T-helper 9 cell (primary cell): ENCODE measurements at places on chromosomes 2 and 18.

DNA sequence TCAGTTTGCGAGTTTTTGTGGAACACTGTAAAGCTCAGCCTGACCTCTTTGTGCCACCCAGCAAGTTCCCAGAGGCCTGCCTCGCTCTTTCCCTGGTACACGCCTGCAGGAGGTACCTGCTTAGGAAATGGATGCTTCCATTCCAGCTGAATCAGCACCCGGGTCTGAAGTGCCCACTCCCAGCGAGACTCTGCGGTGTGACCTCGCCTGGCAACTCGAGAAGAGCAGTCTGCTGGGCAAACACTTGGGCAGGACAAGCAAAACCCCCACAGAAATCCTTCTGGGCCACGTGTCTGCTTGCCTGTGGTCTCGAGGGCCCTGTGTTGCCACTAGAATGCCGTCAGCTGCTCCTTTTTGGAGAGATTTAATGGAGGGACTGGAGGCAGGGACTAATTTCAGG lies 127.6 kb downstream of the MAPK4 start:
- no peak for DNase-seq

GRCh38 chr2:45006041-45006941 lies 3.0 kb downstream of the SIX2 start:
- DNase-seq: no peak

DNA sequence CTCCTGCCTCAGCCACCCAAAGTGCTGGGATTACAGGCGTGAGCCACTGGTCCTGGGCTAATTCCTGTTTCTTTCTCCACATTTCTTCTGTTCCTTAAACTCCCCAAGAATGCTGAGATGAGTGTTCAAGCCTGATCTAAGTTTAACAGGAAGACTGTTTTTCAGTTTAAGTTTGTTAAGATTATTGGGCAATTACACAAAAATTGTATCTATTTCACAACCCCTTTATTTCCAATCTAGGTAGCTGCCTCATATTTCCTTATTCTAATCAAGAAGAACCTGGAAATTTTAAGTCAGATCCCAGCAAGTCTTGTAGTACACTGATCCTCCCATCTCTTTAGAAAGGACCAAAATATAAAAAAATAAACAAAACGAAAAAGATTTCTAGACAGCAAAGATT lies 11.7 kb downstream of the SFT2D3 start:
- no peak for DNase-seq

DNA sequence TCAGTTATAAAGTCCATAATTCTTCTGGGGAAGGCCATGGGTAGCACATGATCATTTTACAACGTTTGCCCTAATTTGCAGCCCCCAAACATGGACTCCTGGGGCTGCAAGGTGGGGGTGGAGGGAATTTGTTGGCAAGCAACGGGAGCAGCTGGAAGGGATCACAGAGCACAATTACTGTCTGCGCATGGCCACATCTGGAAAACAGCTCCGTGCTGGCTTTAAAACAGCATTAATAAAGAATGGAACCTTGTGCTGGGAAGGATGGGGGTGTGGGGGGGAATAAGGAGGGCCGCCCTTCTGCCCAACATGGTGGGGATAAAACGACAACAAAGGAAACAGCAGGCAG lies 60.9 kb upstream of the SLC14A2 start:
- DNase-seq: no peak

GRCh38 chr2:215411941-215412743 lies 23.7 kb downstream of the FN1 start:
- no peak for DNase-seq

DNA sequence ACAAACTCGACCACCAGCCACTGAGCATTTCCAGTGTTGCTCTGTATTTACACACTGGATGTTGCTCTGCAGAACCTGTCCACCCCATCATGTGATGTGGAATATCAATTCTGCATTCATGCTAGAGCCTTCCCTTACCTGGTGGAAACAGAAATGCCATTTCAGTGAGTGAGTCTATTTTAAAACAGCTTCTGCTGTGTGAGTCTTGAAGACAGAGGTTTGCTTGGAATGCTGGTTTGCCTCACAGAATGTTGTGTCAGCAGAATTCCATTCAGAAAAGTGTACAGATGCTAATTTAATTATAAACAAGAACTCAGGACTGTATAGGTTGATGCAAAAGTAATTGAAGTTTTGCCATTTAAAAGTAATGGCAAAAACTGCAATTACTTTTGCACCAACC lies 118.3 kb downstream of the MAP3K20 start:
- no peak for DNase-seq

DNA sequence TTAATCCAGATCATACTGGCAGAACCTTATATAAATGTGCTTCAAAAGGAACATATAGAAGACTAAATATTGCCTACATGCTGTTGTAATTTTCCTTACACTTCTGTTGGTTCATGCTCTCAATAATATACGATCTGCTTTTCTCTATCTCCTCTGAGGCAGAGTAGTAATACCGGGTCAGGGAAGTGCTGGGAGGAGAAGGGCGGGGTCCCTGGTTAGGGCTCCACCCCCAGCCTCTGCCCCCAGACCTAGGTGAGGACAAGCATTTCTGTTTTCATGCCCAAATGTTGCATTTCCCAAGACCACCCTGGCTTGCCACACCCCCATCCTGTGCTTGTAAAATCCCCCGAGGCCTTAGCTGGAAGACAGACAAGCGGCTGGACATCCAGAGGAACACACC lies 55.3 kb downstream of the PLA2R1 start:
- DNase-seq: no peak

GRCh38 chr2:75324861-75325284 lies 125.6 kb upstream of the TACR1 start:
- DNase-seq: no peak

DNA sequence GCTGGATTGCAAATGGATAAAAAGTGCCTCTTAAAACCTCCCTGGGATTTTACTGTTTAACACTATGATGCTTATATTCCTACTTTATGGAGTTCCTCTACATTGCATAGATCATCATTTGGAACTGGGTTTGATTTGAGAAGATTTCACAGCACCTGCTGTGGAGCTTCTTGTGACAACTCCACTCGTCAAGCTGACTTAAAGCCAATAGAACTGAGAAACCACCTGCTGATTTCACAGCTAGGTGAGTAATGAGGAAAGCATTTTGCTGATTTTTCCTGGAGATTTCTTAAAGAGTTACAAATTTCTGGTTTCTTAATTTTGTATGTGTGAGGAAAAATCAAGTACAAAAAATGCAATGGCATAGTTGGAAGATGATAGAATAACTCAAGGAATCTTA lies 739.1 kb upstream of the LRRTM1 start:
- DNase-seq: no peak

DNA sequence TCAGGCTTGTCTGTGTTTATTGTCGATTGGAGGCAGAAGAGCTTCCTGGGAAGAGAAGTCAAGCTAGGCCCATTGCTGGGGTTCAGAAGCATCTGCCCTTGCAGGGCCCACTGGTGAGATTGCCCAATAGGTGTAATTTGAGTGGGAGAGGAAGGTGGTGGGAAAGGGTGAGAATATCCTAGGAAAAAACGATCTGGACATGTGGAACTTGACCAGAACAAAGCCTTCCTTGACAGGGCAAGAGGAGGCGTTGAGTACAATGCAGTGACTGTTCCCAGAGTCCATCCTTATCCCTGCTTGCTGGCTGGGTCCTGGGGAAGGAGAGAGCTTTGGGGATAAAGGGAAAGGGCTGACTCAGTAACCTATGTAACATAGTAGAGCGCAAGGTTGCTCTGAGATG lies 27.1 kb downstream of the NABP1 start:
- DNase-seq: no peak

DNA sequence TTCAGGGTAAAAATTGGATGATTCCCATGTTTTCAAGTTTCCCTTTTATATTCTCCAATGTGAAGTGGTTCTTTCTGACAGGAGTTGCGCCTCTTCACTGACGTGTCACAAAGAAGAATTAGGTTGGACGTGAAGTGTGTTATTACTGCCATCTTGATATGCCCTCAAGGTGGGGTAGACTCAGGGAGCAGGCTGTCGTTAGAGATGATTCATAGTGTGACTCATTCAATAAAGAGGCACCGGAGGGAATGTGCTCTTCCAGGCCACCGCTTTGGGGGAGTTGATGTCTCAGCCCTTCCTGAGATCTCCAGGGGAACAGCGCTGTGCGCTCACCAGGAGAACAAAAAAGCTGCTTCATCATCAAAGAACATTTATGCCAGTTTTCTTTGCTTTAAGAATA lies 3.6 kb upstream of the DGKD start:
- no peak for DNase-seq

- no peak for DNase-seq
These were observed 165.6 kb downstream of the TMEFF2 start for GRCh38 chr2:192029089-192029488.

GRCh38 chr2:10790228-10790973 lies 22.2 kb downstream of the PDIA6 start:
- DNase-seq: no peak

GRCh38 chr2:11389551-11390398 lies 45.3 kb upstream of the ROCK2 start:
- no peak for DNase-seq

GRCh38 chr2:215839816-215840215 lies 173.5 kb downstream of the MREG start:
- no peak for DNase-seq

DNA sequence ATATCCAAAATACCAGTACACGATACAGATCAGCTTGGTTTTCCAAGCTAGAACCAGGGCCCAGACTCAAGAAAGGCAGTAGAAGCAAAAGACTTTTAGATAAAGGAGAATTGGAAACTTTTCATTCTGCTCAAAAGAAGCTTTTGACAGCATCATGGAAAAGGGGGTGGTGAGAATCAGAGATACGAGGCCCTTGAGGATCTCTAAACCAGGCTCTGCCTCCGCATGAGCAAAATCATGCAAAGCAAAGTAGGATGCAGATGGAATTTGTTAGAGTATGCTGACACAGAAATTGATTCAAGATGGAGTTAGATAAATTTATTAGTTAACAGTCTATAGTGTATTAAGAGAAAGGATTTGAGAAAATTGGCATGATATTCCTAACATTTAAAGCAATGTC lies 39.8 kb downstream of the FAM98A start:
- DNase-seq: no peak

DNA sequence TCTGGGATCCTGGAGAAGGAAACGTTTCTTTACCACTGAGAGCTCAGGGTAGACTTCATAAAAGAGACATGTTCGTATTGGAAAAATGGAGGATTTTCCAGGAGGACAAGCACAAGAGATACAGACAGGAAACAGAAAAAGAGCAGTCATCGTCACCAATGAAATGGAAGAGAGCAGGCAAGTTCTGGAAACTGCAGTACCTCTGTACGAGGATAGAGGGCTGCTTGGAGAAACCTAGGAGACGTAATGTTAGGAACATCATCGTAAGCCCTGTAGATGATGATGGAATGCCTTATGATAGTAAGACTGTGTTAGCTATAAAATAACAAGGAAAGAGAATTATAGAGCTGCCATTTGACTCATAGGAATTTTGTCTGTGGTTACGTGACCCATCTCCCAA lies 121.1 kb upstream of the KLHL14 start:
- DNase-seq: no peak

- no peak for DNase-seq
These were observed 70.6 kb downstream of the NRP2 start for GRCh38 chr2:205752924-205753323.

DNA sequence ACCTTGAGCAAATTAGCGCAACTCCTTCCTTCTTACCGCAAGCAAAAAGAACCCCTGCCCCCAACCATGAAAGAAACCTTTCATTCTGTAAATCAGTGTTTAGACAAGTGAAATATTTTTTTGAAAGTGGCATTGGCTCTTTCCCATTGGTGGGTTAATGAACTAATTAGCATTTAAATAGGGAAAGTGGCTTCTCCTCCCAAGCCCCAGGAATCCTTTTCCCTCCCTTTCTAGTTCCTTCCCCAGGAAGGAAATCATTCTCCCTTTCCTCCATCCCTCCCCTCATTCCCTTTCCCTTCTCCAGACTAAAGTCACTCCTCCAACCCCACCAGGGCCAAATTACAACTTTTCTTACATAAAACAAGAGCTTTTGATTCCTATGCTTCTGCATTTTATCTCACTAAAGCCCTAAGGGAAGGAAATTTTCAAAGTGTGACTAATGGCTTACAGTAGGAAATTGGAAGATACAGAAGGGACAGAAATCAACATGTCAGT lies 22.9 kb upstream of the TYMS start:
- DNase-seq: no peak

GRCh38 chr2:16437189-16437588 lies 228.4 kb downstream of the CYRIA start:
- DNase-seq: no peak

DNA sequence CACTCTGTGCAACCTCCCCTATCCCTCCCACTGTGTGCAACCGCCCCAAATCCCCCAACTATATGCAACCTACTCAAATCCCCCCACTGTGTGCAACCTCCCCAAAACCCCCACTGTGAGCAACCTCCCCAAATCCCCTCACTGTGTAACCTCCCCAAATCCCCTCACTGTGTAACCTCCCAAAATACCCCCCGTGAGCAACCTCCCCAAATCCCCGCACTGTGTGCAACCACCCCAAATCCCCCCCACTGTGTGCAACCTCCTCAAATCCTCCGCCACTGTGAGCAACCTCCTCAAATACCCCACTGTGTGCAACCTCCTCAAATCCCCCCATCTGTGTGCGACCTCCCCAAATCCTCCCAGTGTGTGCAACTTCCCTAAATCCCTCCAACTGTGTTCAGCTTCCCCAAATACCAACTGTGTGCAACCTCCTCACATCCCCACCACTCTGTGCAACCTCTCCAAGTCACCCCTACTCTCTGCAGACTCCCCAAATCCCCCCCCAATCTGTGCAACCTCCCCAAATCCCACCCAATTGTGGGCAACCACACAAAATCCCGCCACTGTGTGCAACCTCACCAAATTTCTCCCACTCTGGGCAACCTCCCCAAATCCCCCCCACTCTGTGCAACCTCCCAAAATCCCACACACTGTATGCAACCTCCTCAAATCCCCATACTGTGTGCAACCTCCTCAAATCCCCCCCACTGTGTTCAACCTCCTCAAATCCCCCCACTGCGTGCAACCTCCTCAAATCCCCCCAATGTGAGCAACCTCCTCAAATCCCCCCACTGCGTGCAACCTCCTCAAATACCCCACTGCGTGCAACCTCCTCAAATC lies 114.1 kb downstream of the TPO start:
- no peak for DNase-seq

- no peak for DNase-seq
These were observed 24.0 kb upstream of the ATG16L1 start for GRCh38 chr2:233227346-233227978.

DNA sequence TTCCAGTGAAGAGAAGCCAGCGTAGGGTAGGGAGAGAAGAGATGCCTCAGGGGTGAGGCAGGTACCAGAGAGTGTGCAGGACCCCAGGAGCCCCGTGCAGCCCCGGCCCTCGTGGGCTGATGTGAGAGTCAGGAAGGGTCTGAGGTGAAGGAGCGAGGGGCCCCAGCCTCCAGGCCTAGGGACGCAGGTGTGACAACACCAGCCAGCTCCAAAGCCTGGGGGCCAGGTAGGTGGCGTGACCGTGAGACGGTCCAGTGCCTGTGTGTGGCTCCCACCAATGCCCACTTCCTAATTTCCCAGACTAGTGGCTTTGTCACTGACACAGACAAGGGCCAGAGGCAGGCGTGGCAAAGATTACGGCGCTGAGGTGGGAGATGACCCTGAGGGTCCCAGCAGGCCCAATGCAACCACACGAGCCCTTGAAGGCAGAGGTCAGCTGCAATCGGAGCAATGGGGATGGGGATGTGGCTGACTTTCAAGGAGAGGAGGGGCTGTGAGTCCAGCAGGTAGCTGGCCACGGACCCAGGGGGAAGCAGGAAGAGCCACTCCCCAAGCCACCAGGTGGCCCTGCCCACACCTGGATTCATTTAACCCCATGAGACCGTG lies 86.0 kb upstream of the SNTG2 start:
- no peak for DNase-seq

- DNase-seq: no peak
These were observed 69.6 kb downstream of the SRBD1 start for GRCh38 chr2:45541450-45541849.
